ENCODE measurements at places on chromosomes 3 and 15. TPM values are rescaled to one million over a fixed set of nuclear protein-coding genes. Genes with fewer than 3 reads are reported as not detected.

FETUB gene
- total RNA-seq = not detected

CDHR4 gene
- 0.20 TPM for total RNA-seq

BFSP2 gene
- not detected for total RNA-seq

RPL39L gene
- total RNA-seq = 3.2 TPM

BUB1B gene
- total RNA-seq = 2.9 TPM

LDHAL6B gene
- not detected for total RNA-seq
